ENCODE measurements at places on chromosomes 12 and 14. TPM values are rescaled to one million over a fixed set of nuclear protein-coding genes. Genes with fewer than 3 reads are reported as not detected.

VAMP1 gene
- total RNA-seq, result 13.6 TPM

PLEKHD1 gene
- 7.6 TPM for total RNA-seq

GNB3 gene
- total RNA-seq, result 2.7 TPM

MDGA2 gene
- total RNA-seq, result not detected

MANSC4 gene
- not detected for total RNA-seq

TNFAIP2 gene
- 30.9 TPM for total RNA-seq

OTOGL gene
- 0.11 TPM for total RNA-seq

TTC7B gene
- 24.2 TPM for total RNA-seq
